ENCODE measurements at places on chromosomes 2 and 18. TPM values are rescaled to one million over a fixed set of nuclear protein-coding genes. Genes with fewer than 3 reads are reported as not detected.

DNA sequence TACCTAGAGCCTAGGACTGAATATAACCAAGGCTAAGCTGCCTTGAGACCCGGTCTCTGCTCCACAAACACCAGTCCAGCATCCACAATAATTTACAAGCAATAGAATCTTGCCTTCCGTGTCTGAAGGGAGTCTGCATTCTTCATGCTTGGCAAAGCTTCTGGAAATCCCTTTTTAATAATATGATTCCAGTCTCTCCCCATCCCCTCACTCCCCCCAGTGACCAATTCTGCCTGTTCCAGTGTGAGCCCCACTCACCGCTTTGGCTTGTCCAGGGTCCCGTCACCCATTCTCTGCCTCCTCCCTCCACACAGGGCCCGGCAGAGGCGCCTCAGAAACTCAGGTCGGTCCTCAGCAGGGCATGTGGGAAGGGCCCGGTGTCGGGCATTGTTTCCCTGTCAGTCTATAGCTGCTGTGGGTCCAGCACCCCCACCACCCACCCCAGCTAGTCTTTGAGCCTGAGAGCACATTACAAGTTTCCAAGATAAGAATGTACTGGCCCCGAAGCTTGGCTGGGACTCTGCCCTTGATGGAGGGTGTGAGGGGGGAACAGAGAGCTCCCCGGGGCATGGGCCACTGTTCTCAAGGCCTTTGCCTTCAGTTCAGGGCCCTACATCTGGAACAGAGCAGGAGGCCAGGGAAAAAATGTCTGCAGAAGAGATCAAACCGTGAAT is 129.7 kb upstream of the MYCN start:
- DNase-seq, result no peak

GRCh38 chr2:129205176-129205575 is 774.3 kb upstream of the RAB6C start:
- DNase-seq, result no peak

- no peak for DNase-seq
Measured at GRCh38 chr2:16318474-16319195, 347.0 kb downstream of the CYRIA start.

GRCh38 chr2:161173541-161174194 is 13.4 kb downstream of the TANK start:
- no peak for DNase-seq

DNA sequence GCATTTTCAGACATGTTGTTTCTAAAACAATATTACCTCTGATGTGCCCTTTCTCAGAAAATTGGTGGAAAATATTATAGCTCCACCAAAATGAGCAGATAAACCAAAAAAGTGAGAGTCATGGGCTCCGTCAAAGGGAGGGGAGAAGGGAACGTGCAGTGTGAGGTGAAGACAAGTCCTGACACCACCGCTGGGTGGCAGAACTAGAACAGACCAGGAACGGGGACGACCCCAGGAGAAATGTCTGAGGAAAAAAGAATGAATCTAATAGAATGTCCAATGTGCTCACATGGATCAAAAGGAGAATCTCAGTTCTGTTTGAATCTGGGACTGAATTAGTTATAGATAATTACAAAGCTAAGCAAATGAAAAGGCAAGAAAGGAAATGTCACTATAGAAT is 22.6 kb upstream of the BCL2 start:
- no peak for DNase-seq

Gene UGP2
- total RNA-seq, result 41.4 TPM

- DNase-seq, result no peak
Measured at GRCh38 chr2:174395969-174396630, 570 bp downstream of the SCRN3 start.

Measured in MG63 (cell line).